ENCODE measurements at places on chromosomes 7 and 10. TPM values are rescaled to one million over a fixed set of nuclear protein-coding genes. Genes with fewer than 3 reads are reported as not detected.

The FAM204A gene
- polyA plus RNA-seq: 83.5 TPM

GRCh38 chr7:48180981-48181380 is 9.7 kb downstream of the ABCA13 start:
- DNase-seq: no peak

DNA sequence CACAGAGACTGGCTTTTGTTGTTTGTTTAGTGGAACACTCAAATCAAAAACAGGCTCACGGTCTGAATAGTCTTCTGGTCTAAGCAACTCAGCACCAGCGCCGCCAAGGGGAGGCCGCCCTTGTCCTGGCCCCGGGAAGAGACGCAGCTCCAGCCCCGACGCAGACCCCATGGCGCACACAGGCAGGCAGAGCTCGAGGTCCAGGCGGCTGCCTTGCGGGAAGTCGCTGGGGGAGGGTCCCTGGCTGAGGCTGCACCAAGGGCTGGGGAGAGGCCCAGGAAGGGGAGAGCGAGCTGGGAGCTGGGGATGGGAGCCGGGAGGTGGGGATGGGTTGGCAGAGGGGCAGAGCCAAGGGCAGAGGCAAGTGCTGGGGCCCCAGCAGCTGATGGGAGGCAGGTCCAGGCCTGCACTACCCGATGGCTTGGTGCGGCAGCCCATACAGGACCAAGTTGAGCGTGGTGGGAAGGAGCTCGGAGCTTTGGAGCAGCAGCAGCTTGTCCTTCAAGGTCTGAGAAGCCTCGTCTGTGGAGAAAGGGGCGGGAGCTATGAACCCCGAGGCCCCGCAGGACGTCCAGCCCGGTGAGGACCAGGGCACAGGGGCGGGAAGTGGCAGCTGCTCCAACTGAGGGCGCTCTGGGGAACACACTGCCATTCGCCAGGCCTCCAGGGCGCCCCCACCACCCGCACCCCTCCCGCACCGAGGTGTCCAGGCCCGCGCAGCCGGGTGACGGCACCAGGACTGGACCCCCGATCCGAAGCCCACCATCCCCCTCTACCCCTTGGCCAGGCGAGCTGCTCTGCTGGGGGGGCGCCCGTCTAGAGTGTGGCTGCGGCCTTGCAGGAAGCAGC is 22.7 kb upstream of the NKX6-2 start:
- DNase-seq: no peak

The MPP7 gene
- 9.5 TPM for polyA plus RNA-seq

- DNase-seq: no peak
Measured at GRCh38 chr7:79034730-79035129, 418.7 kb downstream of the MAGI2 start.

GRCh38 chr10:7075110-7075509 is 335.7 kb downstream of the SFMBT2 start:
- no peak for DNase-seq

DNA sequence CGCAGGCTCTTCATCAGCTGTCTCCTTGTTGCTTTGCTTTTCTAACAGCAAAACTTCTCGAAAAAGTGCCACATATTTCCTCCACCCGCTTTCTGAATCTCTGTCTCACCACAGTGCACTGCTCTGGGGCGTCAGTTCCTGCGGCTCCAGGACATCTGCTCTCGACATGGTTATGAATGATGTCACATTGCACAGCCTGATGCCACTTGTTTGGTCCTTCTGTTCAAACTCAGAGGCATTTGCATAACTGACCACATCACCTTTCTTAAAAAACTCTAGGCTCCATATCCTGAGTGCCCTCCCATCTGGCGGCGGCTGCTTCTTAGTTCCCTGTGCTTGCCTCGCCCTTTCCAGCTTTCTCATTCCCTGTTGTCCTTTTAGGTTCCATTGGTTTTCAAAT is 469.3 kb upstream of the COBL start:
- DNase-seq: no peak

The PLA2G12B gene
- 6.7 TPM for polyA plus RNA-seq

The GPR85 gene
- polyA plus RNA-seq: 1.1 TPM

The WNT8B gene
- polyA plus RNA-seq: 1.1 TPM

The TMEM270 gene
- polyA plus RNA-seq: not detected
